ENCODE measurements at places on chromosomes 12 and 14.

- DNase-seq, result no peak
These were observed 125.7 kb upstream of the BTG1 start for GRCh38 chr12:92271341-92271740.

DNA sequence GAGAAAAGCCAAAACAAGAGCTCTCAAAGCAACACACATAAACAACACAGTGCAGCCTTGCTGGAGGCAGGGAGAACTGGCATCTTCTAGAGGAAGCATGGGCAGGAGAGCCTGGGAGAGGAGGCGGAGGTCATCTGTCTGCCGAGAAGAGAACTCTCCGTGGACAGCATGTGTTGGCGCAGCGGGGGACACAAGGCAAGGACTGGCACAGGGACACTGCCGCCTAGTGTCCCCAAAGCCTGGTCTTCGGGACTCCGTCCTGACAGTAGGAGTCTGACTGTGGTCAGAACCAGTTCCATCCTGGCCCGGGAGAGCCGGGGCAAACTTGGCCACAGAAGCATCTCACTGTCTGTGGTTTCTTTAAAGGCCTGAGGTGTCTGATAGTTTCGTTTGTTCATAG, 47.3 kb downstream of the KCNA1 start:
- DNase-seq, result no peak

GRCh38 chr14:93155667-93156066, 29.0 kb downstream of the MOAP1 start:
- DNase-seq, result no peak

- no peak for DNase-seq
These were observed 15.7 kb upstream of the FIGNL2 start for GRCh38 chr12:51863933-51864832.

- no peak for DNase-seq
These were observed 40.3 kb downstream of the MAP1LC3B2 start for GRCh38 chr12:116599285-116600136.

GRCh38 chr12:52317468-52318052, 3.6 kb downstream of the KRT83 start:
- no peak for DNase-seq

DNA sequence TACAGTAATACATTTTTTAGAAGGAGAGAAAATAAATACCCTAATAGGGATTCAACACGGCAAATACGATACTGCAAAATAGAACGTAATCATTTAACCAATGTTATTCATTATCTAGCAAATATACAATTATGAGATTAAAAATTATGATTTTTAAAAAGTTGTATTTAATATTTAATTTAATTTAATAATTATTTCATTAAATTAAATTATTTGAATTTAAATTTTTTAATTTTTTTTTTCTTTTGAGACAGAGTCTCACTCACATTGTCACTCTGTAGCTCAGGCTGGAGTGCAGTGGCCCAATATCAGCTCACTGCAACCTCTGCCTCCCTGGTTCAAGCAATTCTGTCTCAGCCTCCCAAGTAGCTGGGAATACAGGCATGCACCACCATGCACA, 42.0 kb downstream of the GXYLT1 start:
- DNase-seq, result no peak

GRCh38 chr14:37936971-37937370, 270.7 kb upstream of the SSTR1 start:
- DNase-seq, result no peak

DNA sequence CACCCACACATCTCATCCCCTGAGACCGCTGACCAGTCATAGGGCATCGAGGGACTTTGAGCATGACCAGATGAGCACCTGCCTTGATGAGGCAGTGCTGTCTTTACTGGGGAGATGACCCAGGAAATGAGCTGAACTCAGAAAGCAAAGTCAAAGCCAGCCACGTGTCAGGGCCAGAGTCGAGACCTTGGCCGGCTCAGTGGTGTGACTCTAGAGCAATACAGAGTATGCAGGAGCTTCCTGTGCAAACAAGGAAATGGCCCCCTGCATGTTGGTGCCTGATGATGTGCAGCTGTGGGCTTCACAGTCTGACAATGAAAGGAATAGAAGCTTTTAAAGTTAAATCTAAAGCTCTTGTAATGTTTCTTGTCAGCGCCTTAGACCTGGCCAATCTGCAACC, 332.9 kb downstream of the PCNX1 start:
- no peak for DNase-seq

DNA sequence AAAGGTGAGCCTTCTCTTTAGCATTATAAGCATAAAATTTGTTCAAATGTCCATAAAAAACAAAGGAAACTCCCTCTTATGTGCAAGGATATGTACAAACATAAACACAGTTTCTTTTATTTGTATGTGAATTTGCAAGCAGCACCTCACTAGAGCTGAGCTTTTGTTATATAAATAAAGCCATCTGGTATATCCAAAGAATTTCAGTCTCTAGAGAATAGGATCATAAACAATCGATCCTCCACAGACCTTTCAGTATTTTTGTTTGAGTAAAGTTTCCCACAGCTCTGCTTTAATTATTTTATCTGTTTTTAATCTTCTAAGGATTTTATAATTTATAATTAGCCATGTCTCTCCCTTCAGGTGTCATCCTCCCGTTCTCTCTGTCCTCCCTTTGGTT, 89.2 kb downstream of the OTOGL start:
- no peak for DNase-seq

GRCh38 chr12:130120012-130120805, 42.1 kb upstream of the FZD10 start:
- no peak for DNase-seq

- no peak for DNase-seq
These were observed 57.7 kb upstream of the CSRP2 start for GRCh38 chr12:76936275-76937193.

DNA sequence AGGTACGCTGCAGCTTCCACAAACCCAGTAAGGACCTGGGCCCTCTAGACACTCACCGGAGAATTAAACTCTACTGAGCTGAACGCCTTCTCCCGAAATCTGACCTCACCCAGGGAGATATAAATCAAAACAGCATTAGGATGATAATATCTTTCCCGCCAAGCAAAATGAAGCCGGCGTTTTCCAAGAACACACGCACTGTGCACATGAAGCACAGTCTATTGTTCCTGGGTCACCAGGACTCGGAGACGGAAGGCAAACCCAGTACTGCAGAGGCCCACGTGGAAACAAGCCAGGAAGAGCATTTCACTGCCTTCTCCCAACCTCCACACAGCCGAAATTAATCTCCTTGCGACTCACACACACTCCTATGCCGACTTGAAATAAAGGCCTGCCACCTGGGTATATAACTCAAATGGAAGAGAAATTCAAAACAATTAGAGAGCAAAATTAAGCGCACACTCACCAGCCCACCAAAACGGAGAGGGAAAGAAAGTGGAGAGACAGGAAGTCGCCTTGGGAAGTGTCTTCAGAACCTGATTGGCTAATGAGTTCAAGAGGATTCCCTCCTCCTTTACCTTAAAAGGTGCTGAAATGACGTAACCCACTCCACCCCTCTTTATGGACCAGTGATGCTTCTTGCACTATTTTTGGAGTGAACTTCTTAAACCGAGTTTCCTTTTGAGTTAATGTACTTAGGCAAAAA, at the start of gene CCNB1IP1:
Gene CCNB1IP1 (minus strand): TSS at position 492 of the 706 bp plus-strand sequence. CDS start 16,756 bp downstream, outside the sequence.
- DNase-seq, result no peak

DNA sequence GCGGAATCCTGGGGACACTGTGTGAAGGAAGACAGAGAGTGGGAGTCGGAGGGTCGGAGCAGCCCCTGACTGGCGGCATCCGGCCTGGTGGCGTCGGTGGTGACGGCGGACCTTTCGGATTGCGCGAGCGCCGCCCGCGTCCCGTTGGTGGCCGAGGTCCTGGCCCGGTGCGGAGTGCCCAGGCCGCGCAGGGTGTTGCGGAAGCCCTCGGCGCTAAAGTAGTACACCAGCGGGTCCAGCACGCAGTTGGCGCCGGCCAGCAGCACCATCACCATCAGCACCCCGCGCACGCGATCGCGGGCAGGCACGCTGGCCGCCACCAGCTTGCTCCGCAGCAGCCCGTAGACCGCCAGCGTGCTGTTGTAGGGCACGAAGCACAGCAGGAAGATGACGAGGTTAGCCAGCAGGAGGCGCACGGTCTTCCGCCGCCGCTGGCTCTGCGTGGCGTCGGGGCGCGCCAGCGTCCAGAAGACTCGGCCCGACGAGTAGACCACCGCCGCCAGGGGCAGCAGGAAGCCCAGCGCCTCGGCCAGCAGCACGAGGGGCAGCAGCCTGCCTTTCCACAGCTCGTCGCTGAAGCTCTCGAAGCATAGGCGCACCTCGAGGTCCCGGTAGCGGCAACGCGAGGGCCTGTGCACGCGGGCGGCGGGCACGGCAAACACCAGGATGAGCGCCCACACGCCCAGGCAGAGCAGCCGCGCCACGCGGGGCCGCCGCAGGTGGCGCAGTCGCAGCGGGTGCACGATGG, 13.1 kb upstream of the CHD4 start:
- no peak for DNase-seq

- no peak for DNase-seq
These were observed 3.2 kb upstream of the NUMB start for GRCh38 chr14:73461478-73462047.

- no peak for DNase-seq
These were observed 54.3 kb downstream of the HMGA2 start for GRCh38 chr12:65878540-65878939.

DNA sequence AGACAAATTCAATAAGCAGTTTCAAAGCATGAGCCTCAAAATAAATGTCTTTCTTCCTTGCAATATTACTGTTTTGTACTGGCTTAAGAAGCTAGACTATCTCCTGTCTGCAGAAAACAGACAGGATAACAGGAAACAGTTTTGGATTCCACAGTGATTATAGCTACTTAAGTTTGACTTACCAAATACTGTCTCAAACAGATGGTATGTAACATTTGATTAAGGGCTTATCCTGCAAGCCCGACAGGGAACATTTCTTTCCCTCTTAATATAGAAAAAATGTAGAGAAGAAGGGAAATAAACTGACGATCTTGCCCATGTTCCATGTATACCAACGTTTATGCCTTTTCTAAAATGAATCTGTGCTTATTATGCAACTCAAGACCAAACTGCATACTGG, 179.9 kb upstream of the EEA1 start:
- no peak for DNase-seq

- no peak for DNase-seq
These were observed 76.3 kb upstream of the PPP4R3A start for GRCh38 chr14:91586410-91586809.

GRCh38 chr14:93186956-93187355, 1.8 kb downstream of the LYSET start:
- DNase-seq, result no peak

GRCh38 chr12:124227951-124228711, 66.8 kb upstream of the RFLNA start:
- no peak for DNase-seq

Data from cortex of kidney (tissue), 1 donor.